Vagina (tissue), 2 donors: ENCODE measurements at places on chromosomes 11 and 22.

DNA sequence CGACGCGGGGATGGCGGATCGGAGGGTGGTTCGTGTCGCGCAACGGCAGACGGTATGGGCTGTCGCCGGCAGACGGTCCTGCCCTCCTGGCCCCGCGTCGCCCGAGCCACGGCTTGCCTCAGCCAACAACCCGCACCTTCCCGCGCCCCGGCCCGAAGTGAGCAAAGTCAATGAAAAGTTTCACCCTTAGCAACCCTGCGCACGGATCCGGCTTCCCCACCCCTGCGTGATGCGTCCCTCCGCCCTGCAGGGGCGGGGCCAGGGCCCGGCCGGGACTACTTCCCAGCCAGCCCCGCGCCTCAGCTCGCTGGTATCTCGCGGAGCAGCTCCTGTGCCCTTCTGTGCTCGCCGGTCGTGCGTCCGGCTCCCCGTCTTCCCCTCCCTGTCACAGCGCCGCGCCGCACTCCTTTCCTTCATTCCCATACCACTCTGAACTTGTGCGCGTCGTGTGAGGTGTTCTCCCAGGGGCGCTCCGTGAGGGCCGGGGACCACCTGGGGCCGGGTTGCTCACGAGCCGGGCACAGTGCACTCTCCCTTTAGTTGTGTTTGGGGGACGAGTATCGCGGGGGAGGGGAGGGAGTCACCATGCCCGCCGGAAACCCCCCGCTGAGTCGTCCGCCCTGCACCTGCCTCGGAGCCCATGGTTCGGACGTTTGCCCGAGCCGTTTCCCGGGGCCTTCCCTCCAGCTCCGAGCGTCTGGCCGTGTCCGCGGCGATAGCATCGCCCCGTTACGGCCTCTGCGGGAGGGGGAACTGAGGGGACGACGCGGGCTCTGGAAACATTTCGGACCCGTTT lies at the start of gene TOB2:
TOB2 (minus strand) TSS at position 163 of the 796 bp plus-strand sequence. CDS start 9,456 bp downstream, outside the sequence.
- no peak for DNase-seq

GRCh38 chr11:123190518-123190917 lies 4.5 kb downstream of the CLMP start:
- DNase-seq, result no peak

DNA sequence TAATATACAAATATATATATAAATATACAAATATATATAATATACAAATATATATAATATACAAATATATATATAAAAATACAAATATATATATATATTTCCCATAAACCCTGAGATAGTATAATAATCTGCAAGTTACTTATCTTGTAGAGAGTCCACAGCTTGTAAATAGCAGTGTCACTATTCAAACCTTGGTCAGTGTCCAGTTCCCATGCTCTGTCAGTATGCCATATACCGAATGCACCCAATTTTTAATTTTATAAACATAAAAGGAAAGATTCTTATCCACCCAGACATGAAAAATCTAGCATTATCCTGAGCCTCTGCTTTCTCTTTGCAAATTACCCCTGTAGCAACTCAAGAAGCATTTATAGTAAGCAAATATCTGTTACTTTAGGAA lies 21.6 kb upstream of the CTSC start:
- DNase-seq, result no peak

DNA sequence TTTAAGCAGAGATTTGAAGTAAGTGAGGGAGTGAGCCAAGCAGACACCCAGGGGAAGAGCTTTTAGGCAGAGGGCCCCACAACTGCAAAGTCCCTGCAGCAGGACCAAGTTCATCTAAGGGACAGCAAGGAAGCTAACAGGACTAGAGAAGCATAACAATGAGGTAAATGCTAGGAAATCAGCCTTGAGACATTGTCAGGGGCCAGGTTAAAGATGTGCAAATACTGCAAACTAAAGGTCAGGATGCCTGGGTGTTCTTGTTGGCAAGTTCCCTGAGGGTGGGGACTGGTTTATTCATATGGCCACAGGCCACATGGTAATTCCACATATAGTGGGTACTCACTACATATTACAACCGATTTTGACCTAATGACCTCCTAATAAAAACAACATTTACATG lies 399.2 kb upstream of the NARS2 start:
- DNase-seq, result no peak

GRCh38 chr11:74478877-74479731 lies 11.8 kb upstream of the KCNE3 start:
- DNase-seq, result no peak

DNA sequence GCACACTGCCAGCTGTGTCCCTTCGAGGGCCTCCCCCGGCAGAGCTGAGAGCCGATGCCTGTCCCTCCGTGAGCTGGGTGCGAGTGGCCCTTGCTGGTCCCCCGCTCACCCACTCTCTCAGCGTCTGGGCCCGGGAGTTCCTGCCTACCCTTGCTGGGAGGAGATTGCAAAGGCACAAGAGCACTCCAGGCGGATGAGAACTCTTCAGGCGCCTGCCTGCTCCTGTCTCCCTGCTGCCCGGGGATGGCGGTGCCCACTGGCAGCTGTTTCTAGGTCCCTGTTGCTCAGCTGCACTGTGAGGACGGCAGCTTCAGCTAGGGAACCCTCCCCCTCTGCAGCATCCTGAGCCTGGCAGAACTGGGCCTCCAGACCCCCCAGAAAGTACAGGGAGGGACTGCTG lies 61.1 kb downstream of the FLRT1 start:
- no peak for DNase-seq

- no peak for DNase-seq
These were observed 25.0 kb downstream of the MTMR3 start for GRCh38 chr22:29907753-29908515.

DNA sequence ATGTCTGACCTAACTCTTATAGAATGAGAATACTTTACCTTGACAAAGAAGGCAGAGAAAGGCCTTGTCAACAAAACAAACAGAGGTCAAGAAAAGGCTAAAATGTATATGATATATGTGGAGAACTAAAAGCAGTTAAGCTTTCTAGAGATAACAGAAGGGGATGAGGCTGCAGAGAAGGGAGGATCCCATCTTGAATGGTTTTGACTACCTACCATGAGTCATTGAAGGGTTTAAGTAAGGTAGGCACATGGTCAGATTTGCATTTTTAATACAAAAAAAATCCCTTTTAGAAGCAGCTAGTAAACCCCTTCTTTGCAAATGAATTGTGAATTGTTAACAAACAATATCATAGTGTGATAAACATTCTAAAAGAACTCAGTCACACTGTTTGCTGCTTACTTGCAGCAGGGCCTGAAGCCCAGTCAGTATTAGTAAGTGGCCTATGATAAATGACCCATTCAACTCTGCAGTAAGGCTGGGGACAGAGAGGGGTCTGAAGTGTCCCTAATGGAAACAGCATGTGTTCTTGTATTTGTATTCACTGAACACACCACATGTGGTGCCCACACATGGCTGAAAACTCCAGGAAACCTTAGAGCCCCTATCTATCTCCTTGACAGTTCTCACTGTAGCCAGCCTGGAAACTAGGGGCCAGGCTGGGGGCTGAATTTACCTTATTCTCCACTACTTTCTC lies 328.8 kb upstream of the PITPNB start:
- DNase-seq, result no peak

- DNase-seq, result no peak
These were observed 16.9 kb downstream of the SMIM38 start for GRCh38 chr11:69172674-69173073.

GRCh38 chr11:78808923-78809322 lies 234.3 kb upstream of the NARS2 start:
- DNase-seq, result no peak

GRCh38 chr11:36092314-36093030 lies 148.6 kb downstream of the LDLRAD3 start:
- DNase-seq, result no peak

- no peak for DNase-seq
These were observed 1.8 kb downstream of the SYTL2 start for GRCh38 chr11:85809191-85809590.

- DNase-seq, result no peak
These were observed 8.2 kb upstream of the CCDC188 start for GRCh38 chr22:20159076-20159475.
